ENCODE measurements at places on chromosomes 12 and 14.

DNA sequence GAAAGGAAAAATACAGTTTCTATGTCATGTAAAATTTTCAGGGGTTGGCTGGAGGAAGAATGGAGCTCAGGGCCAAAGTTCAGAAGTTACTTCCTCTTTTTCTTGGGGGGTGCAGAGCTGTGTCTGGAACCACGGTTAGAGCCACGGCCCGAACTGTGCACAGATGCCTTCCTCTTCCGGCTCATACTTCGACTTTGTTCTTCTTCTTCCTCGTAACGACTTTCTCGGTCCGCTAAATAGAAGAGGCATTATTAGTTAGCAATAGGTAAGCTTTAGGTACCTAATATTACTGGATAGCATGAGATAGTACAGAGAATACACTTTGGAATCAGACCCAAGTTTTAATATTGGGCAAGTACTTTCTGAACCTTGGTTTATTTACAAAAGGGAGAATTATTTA, 31.2 kb downstream of the SUPT16H start:
- DNase-seq: no peak

- DNase-seq: peak; percentile 27
Measured at GRCh38 chr14:51576117-51576430, 75.6 kb upstream of the FRMD6 start.

DNA sequence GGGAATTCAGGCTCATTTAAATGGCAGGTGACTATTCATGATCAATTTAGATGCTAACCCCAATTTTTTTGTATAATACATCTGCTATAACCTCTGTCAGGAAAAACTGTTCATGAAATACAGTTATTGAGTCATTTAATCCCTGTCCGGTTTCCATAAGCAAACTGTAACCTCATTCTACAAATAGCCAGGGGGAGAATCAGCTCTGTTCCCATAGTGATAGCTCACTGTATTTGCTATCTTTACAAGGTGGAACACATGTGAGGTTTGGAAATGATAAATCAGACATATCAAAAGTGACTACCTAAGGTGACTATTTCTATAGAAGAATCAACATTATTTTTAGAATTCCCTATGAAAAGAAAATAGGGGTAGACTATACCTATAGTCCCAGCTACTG, 38.6 kb upstream of the VPS33A start:
- DNase-seq: no peak

DNA sequence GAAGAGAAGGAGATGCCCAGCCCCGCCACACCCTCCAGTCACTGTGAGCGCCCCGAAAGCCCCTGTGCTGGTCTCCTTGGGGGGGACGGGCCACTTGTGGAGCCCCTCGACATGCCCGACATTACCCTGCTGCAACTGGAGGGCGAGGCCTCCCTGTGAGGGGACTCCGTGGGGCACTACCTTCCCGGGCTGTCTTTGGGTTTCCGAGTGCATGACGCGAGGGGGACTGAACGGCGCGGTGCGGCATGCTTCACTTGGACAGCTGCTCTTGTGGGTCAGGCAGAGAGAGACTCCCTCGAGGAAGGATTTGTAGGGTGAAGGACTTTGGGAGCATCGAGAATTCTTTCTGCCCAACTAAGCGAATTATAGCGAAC, 1.1 kb downstream of the CCDC184 start:
- DNase-seq: no peak
